Caudate nucleus (tissue), 63 donors: ENCODE measurements at places on chromosomes 2 and 18.

DNA sequence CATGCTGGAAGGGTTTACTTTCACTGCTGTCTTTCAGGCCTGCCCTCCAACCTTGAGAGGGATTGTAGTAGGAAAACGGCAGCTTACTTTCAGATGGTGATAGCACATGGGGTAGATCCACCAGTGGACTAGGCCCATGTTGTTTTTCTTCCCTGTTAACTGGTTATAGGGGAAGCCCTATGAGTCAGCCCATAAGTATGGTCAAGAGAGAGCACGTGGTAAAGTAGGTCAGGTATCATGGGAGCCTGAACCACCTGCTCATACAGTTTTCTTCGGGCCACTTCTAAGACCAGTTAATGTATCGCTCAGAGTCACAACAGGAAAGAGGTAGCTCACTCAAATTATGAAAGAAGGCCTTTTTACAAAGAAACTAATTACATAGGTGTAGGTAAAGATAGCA is 33.0 kb downstream of the PDK1 start:
- DNase-seq = no peak

GRCh38 chr2:119462574-119462973 is 30.9 kb downstream of the TMEM37 start:
- no peak for DNase-seq

GRCh38 chr18:55787536-55788073 is 199.6 kb upstream of the TCF4 start:
- DNase-seq = no peak

GRCh38 chr2:106147665-106148064 is 46.4 kb downstream of the UXS1 start:
- DNase-seq = no peak

DNA sequence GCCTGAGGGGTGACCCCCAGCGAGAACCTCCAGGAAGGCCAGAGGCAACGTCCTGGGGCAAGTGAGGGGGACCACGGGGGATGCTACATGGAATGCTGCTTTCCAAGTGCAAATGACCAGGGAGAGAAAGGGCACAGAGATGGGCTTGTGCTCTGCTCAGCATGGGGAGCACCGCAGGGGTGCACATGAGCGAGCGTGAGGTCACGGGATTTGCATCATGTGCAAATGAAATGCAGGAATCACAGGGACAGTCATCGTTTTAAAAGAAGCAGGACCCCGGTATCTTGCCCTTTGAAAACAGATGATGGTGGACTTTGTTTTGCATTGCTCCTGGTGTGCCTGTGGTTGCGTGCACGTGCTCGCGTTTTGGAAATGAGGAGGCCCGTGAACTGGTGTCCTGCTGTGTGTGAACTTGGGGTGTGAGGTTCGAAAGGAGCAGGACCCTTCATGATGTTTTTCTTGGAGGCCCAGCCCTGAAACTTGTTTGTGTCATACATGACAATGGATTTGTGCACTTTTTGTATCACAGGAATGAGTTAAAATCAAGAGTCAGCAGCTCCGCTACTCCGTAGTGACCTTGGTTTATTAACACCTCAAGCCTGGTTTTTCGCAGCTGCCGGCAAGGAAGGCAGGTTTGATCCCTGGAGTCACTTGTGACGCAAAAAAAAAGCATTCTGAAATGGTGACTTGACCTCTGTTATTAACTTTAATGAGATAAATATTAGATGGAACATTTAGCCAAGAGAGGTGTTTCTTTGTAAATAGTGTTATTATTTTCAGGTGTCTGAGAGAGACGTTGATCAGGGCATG is 234.5 kb downstream of the LDLRAD4 start:
- no peak for DNase-seq

DNA sequence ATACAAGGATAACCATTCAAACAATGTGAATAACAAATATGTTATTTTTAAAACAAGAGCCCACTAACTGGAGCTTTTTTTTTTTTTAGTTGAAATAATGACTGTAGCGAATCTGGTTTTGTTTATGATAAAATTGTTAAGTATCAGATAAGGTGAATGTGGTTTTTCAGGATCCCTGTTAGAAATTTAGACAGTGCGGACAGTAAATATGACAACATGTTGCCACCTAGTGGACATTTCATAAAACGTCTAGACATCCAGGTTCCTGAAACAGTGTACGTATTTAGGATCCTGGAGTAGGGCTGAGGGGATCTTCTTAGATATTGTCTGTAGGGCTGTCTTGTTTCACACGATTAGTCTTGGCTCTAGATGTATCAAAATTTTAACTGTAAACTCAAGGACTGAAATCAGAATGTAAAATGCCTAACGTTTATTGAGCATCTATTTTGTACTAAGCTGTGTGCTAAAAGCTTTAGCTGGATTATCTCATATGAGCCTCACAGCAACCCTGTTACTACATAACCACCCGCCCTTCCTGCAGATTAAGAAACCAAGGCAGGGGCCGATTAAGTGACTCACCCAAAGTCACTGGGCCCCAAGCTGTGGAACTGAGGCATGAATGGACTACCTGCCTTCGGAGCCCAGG is 23.9 kb upstream of the CCDC68 start:
- DNase-seq = peak; percentile 0
